ENCODE measurements at places on chromosomes 11 and 22.

DNA sequence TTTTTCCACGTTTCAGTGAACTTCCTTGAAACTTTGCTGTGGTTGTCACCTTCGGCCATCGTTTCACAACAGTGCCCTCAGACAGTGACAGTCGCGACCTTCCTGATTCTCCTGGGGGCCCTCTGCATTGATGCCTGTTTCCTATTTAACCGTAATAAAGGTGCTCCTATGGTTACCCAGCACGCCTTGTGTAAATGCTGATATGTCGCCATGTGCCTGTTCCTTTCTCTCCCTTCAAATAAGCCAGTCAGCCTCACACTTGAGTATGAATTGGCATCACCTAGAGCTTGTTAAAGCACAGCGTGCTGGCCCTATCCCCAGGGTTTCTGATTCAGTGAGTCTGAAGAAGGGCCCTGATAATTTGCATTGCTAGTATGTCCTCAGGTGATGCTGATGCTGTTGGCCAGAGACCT is 104.8 kb downstream of the MICAL2 start:
- no peak for DNase-seq

DNA sequence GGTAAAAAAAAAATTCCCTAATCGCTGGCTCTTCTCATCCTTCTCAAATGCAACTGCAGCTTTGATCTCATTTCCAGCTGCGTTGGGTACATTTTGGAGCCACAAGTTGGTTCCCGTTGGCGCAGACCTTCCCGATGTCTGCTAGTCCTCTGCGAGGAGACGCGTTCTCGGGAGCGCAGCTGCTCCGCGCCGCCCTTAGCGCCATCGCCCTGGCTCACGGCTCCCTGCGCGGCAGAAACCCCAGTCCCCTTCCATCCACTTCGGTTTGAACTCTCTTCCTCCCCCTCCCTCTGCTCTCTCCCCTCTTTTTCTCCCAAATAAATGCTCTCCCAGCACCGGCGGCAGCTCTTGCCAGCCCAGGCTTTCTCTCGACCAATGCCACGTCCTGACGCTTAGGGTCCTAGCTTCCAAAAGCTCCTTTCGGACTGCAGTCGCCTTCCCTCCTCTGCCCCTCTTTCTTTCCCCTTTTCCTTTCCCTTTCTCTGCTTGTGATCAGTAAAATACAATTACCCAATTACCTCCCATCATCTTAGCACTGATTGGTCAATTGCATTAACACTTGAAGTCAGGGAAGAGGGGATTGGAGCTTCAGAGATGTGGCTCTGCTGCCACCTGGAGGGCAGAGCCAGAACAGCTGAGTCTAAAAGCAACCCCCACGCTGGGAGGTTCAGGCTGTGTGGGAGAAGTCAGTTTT is 1165.7 kb downstream of the LRRC4C start:
- DNase-seq: no peak

GRCh38 chr11:121563003-121563402 is 110.2 kb upstream of the SORL1-AS1 start:
- DNase-seq: no peak

- no peak for DNase-seq
Observed at GRCh38 chr11:121543836-121544380, 91.1 kb upstream of the SORL1-AS1 start.

DNA sequence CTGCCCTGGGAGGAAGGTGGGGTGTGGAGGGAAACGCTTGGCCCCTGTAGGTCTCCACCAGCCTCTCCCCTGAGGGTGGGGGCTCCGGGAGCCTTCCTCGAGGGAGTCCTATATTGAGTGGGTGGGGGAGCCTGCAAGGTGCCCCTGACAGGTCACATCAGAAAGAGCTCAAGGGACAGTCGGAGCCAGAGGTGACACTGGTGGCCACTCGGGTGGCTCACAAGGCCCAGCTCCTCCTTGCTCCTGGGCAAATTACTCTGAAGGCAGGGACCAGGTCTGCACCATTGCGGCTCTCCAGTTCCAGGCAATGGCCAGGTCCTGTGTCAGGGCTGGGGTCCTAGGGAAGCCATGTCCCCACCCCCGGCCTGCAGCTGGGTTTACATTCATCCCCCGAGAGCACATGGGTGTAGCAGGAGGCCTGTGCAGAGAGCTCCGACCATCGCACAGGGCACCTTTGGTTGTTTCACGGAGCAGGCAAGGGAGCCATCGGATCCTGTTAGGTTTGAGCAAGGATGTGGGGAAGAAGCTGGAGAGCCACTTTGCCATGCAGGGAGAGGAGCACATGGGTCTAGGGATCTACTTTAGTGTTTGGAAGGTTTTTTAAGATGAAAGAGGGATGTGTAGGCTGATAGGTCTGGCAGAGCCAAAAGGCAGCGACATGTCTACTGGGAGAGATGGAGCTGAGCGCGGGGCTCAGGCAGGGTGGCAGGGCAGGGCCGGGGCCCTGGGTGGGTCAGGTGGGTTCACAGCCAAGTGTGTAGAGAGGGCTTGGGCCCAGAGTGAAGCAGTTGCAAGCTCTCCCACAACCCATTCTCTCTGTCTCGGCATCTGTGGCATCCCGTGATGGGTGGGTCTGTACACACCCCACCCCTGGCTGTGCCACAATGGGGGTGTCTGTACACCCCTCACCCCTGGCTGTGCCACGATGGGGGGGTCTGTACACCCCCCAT is 14.8 kb downstream of the CCND1 start:
- DNase-seq: no peak

- no peak for DNase-seq
Observed at GRCh38 chr11:20238712-20239111, 78.4 kb upstream of the DBX1 start.

DNA sequence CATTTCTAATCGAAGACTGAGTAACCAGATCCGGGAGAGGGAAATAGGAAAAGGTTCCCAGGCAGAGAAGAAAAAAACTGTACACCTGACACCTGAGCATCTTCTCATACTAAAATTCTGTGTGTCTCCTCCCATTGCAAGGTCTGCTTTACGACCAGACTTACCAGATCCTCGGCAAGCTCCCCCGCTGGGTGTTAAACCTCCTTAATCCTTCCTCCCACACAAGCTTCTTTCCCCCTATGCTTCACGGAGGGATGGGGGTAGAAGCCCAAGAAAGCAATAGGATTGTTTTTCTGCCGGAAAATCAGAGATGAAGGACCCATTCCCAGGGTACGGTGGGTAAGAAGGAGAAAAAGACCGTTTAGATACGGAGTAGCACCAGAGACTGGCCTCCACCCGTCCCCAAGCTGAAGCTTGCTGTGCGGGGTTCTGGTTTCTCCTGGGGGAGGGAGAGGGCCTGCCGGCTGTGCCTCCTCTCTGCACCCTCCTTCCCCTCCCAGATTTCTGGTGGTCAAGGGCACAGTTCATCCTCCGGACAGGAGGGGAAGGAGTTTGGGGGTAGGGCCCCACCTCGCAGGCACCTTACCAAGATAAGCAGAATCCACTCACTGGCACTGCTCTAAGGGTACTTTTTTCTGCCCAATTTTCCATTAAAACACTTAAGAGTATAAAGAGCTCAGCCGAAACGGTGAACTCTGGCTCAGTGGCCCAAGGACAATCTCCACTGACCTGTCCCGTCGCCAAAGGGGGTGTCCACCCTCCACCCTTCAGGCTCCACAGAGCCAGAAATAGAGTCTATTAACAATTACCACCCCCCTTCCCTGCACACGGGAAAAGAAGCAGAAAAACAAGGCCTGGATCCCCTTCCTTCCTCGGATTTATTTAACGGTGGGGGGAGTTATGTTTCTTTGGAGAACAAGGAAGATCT is 1.2 kb downstream of the TOB2 start:
- DNase-seq: no peak

DNA sequence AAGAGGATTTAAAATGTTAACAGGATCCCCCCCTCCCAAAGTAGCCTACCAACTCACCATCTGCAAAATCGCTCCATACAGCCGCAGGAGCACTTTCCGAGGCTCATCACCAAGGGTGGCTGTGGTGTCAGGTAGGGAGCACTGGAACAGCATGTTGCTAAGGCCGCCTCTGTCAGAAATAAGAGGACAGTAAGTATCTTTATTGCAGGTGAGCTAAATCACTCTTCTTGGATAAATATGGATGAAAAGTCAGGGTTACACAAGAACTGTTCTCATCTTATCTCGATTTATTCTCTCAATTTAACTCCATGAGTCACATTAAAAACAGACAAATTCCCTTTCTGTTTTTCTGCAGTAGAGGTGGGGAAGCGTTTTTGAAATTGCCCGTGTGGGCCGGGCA is 24.2 kb downstream of the CHKA start:
- no peak for DNase-seq

GRCh38 chr22:35476341-35476740 is 64.3 kb upstream of the RASD2 start:
- DNase-seq: no peak

DNA sequence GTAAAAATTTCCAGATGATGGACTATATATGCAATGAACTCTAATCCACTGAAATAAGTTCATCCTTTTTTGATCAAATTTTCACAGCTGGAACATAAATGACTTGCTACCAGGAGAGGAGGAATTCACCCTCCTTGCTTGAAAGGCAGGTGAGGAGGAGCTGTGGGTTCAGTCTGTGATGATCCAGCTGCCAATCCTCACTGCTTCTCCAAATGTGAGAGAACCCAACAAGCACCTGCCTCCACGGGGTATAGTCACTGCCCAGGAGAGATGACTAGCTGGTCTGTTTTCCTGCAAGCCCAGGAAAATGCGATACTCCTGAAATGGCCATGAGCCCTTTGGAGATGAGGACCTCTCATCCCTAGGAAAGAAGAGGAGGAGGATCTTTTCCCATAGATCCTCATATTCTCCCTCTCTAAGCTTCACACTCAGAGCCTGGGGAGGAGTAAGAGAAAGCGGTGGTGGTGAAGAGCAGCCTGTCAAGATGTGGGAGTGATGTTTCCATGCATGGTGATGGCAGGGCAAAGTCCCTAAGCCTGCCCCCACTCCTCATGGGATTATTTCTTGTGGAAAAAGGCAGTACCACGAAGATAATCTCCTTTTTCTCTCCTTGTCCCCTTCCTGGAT is 77.9 kb upstream of the USP47 start:
- DNase-seq: no peak

GRCh38 chr22:24433828-24434470 is 6.5 kb downstream of the ADORA2A start:
- no peak for DNase-seq

DNA sequence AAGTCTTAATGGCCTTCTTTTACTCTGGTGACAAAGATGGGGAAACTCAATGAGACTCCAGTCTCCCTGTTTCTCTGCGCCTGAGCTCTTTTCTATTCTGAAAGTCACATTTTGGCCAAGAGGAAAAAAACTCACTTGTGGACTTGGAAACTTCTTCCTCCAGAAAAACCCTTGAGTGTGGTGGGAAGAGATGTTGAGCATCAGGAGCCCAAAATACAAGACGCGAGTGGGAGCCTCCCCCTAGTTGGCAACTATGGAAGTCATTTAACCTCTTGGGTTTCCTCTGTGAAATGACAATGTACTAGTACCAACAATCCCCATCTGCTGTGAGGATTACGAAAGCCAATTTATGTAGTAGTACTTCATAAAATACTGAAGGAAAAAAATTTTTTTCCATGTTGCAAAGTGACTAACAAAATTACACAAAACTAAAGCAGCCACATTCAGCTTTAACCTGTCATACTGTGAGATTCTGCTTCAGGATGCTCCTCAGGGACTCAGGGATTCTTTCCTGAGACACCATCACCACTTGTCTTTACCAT is 524 bp upstream of the SLC25A17 start:
- no peak for DNase-seq

DNA sequence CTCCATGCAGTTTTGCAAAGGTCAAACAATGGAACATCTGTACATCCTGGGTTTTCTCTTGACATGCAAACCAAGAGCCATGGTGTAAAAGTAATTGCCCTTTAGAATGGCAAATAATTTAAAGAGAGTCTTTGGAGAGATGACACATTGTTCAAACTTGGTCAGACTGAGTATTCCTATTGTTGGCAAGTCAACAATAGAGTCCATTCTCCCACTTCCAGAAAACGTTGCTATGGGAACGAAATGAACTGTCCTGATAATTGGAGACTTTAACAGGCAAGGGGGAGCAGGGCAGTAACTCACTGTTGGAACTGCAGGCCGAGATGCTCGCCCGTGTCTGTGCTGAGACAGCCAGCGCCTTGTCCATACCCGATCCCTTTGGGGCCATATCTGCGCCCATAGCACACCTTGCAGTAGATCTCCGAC is 13.9 kb downstream of the CSRP3 start:
- DNase-seq: no peak

Data from activated gamma-delta T cell (primary cell).